Regular cardiac myocyte (primary cell): ENCODE measurements at places on chromosomes 4 and X. TPM values are rescaled to one million over a fixed set of nuclear protein-coding genes. Genes with fewer than 3 reads are reported as not detected.

NAA15 gene
- total RNA-seq: 24.2 and 62.9 TPM in 2 replicates

PARM1 gene
- 0.38 and 0.56 TPM in 2 replicates for total RNA-seq

MAGEB16 gene
- not detected in 2 replicates for total RNA-seq

RHOXF2B gene
- not detected in 2 replicates for total RNA-seq

ADAM29 gene
- not detected in 2 replicates for total RNA-seq

SYTL4 gene
- 5.9 and 18.0 TPM in 2 replicates for total RNA-seq

GAB1 gene
- total RNA-seq: 5.8 and 10.7 TPM in 2 replicates

CFAP99 gene
- total RNA-seq: not detected in 2 replicates

ASB5 gene
- total RNA-seq: under 0.01 and 6.2 TPM in 2 replicates

CCNB3 gene
- total RNA-seq: under 0.01 and 0.58 TPM in 2 replicates

NR3C2 gene
- total RNA-seq: 3.3 and 8.5 TPM in 2 replicates

NAP1L2 gene
- 2.3 and 2.8 TPM in 2 replicates for total RNA-seq

SNCA gene
- total RNA-seq: 0.56 and 0.96 TPM in 2 replicates

LNX1 gene
- total RNA-seq: 1.2 and 3.7 TPM in 2 replicates

PHEX gene
- under 0.01 TPM in 2 replicates for total RNA-seq

POU3F4 gene
- not detected in 2 replicates for total RNA-seq

ADH7 gene
- not detected in 2 replicates for total RNA-seq

SSX4B gene
- not detected in 2 replicates for total RNA-seq

SLC6A14 gene
- total RNA-seq: not detected in 2 replicates

MAGED4 gene
- 18.6 and 42.9 TPM in 2 replicates for total RNA-seq

SYP gene
- 0.19 and 0.28 TPM in 2 replicates for total RNA-seq

MAGEA2 gene
- not detected in 2 replicates for total RNA-seq

MAGEE1 gene
- 0.96 and 1.4 TPM in 2 replicates for total RNA-seq

NALF2 gene
- under 0.01 TPM in 2 replicates for total RNA-seq

SLC16A2 gene
- total RNA-seq: 7.3 and 15.2 TPM in 2 replicates

FRMPD4 gene
- 2.1 and 6.2 TPM in 2 replicates for total RNA-seq

FATE1 gene
- total RNA-seq: not detected in 2 replicates

ARHGAP4 gene
- 0.38 and 0.85 TPM in 2 replicates for total RNA-seq

IL2 gene
- not detected in 2 replicates for total RNA-seq

ESX1 gene
- not detected in 2 replicates for total RNA-seq

GSX2 gene
- under 0.01 TPM in 1 of 2 replicates, not detected in the other for total RNA-seq

XAGE2 gene
- not detected in 2 replicates for total RNA-seq

KIAA1210 gene
- total RNA-seq: not detected in 2 replicates

GYPB gene
- total RNA-seq: not detected in 2 replicates

NEK1 gene
- 10.7 and 11.0 TPM in 2 replicates for total RNA-seq

DMD gene
- total RNA-seq: 26.1 and 33.3 TPM in 2 replicates

ITIH6 gene
- total RNA-seq: not detected in 2 replicates

P2RY8 gene
- not detected in 2 replicates for total RNA-seq

TCP11X2 gene
- not detected in 2 replicates for total RNA-seq

NHS gene
- 2.3 TPM in 2 replicates for total RNA-seq

GNRHR gene
- not detected in 2 replicates for total RNA-seq

MAGEA9 gene
- not detected in 2 replicates for total RNA-seq

OPN1MW2 gene
- not detected in 2 replicates for total RNA-seq

HSFX1 gene
- 0.38 and 0.85 TPM in 2 replicates for total RNA-seq

PNMA6A gene
- 0.38 and 2.8 TPM in 2 replicates for total RNA-seq

CCDC160 gene
- total RNA-seq: not detected in 2 replicates

GPM6B gene
- total RNA-seq: 3.1 and 5.4 TPM in 2 replicates

TRIM75 gene
- not detected in 2 replicates for total RNA-seq

LDOC1 gene
- total RNA-seq: 4.2 and 4.6 TPM in 2 replicates

USP26 gene
- not detected in 2 replicates for total RNA-seq

AMTN gene
- total RNA-seq: not detected in 2 replicates

CBR4 gene
- 11.7 and 12.4 TPM in 2 replicates for total RNA-seq
